ENCODE measurements at places on chromosomes 12 and 14.

- no peak for DNase-seq
Measured at GRCh38 chr14:68466491-68466977, 326.3 kb downstream of the ZFP36L1 start.

GRCh38 chr14:92472860-92473259 is 40.7 kb upstream of the RIN3 start:
- DNase-seq = no peak

GRCh38 chr14:96104469-96105057 is 65.4 kb downstream of the C14orf132 start:
- DNase-seq = no peak

DNA sequence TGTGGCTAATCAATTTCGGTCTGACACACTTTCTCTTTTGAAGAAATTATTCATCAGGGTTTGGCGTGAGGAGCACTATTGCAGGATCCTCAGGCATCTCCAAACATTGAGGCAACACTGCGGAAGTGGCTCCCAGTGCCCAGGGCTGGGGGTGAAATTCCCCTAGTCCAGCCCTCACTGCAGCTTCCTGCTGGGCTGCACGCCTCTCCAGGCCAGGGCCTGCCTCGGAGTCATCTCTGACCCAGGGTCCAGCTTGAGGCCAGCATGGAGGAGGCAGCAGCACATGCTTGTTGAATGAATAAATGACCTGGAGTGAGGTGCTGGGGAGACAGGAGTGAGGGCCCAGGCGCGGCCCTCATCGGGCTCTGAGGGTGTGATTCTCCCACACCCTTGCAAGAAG is 36.0 kb upstream of the TDRD9 start:
- DNase-seq = no peak

GRCh38 chr12:105368047-105368646 is 37.7 kb downstream of the C12orf75 start:
- DNase-seq = no peak

- DNase-seq = no peak
Measured at GRCh38 chr14:80047761-80048160, 163.5 kb downstream of the DIO2 start.

DNA sequence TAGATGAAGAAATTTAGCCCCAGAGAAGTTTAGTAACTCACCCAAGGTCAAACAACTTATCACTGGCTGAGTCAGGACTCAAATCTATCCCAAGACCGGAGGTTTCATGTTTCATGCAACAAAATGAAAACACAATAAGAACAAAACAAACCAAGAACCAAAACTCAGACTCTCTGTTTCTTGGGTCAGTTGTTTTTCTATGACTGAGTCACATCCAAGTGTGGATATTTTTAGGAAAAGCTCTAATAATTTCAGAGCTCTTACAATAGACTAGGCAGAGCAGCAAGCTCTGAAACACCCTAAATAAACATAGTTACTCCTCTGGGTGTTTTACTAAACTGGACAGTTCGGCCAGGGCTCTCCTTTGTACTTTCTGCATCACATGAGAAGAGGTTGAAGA is 87.6 kb upstream of the PRB2 start:
- DNase-seq = no peak

DNA sequence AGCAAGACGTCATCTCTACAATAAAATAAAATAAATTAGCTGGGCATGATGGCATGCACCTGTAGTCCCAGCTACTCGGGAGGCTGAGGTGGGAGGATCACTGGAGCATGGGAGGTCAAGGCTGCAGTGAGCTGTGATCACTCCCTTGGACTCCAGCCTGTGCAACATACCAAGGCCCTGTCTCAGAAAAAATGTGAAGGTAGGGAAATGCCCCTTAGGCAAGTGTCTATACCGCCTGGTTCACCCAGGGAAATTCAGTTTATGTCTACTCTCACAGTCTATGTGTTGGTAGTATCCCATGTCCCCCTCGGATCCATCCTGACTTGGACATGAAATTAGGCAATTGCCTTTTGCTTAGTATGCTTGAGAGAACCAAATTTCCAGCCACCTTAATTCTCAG is 88.4 kb upstream of the TMEM132C start:
- no peak for DNase-seq

GRCh38 chr12:111339321-111339938 is 29.5 kb downstream of the PHETA1 start:
- no peak for DNase-seq

DNA sequence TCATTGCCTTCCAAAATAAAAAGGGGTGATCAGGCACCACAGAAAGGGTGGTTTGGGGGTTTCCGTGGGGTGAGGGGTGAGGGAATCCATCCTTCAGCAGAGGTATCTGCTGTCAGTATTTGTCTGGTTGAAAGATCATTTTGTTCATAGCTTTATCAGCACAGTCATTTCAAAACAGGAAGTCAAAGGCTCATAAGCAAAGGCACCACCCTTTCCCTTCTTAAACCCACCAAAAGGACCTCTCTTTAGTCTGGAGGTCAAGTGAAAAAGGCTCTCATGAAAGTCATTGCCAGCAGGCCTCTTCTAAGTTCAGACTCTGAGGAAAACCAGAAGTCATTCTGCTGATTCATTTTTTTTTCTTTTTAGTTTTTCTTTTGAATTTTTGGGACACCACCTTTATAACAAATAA is 6.2 kb downstream of the CHST11 start:
- no peak for DNase-seq

DNA sequence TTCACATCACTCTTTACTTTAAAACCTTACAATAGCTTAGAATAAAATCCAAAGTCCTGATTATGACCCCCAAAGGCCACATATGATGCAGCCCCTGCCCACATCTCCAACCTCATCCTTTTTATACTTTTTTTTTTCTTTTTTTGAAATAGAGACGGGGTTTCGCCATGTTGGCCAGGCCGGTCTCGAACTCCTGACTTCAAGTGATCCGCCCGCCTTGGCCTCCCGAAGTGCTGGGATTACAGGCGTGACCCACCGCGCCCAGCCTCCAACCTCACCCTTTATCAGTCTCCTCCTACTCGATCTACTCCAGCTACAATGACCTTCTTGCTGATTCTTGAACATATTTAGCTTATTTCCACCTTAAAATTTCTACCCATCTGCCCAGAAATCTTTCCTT is 1.2 kb upstream of the MAPKAPK5 start:
- DNase-seq = no peak

DNA sequence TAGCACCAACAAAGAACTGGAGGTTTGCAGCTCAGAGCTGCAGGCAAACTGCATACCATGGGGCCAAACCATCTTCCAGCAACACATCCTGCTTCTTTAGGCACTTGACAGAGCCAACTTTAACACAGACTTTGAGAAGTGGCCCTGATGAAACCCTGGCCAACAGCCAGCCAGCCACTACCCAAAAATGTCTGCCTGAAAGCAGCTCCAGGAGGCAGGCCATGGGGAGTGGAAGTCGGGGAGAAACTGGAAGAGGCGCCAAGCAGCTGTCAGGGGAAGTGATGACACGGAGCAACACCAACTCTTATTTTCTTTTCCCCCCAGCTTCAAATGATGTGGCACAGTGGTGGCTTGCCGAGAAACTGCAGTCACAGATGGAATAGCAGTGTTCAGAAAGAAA is 110.9 kb upstream of the PLXNC1 start:
- DNase-seq = no peak

Data from NCI-H2081 (cell line).